ENCODE measurements at places on chromosomes 1 and 21. TPM values are rescaled to one million over a fixed set of nuclear protein-coding genes. Genes with fewer than 3 reads are reported as not detected.

The LRRN2 gene
- 1.2 TPM for total RNA-seq

The ALPL gene
- total RNA-seq, result 4.0 TPM

The KDM1A gene
- 56.1 TPM for total RNA-seq

The AKR7A3 gene
- 0.70 TPM for total RNA-seq

The OR2T35 gene
- not detected for total RNA-seq

The MSTO1 gene
- total RNA-seq, result 15.6 TPM

The AXDND1 gene
- not detected for total RNA-seq

The PTCH2 gene
- total RNA-seq, result under 0.01 TPM

The BARHL2 gene
- not detected for total RNA-seq

The SGIP1 gene
- under 0.01 TPM for total RNA-seq

The SH3BGR gene
- total RNA-seq, result 3.1 TPM

The AADACL4 gene
- not detected for total RNA-seq

The SLC1A7 gene
- 0.82 TPM for total RNA-seq

The MSH4 gene
- total RNA-seq, result 0.17 TPM

The CFAP45 gene
- total RNA-seq, result 0.12 TPM

The ACTA1 gene
- total RNA-seq, result not detected

All from pericardium fibroblast (primary cell).